ENCODE measurements at places on chromosomes 2 and 18. TPM values are rescaled to one million over a fixed set of nuclear protein-coding genes. Genes with fewer than 3 reads are reported as not detected.

The UGT1A1 gene
- total RNA-seq: not detected

The KIF5C gene
- total RNA-seq: 379 TPM

The NFU1 gene
- total RNA-seq: 51.5 TPM

The UPP2 gene
- 1.7 TPM for total RNA-seq

The HOXD11 gene
- total RNA-seq: not detected

The TBR1 gene
- total RNA-seq: 53.7 TPM

The CDH19 gene
- under 0.01 TPM for total RNA-seq

The DOK6 gene
- total RNA-seq: 91.4 TPM

The KYNU gene
- total RNA-seq: 0.16 TPM

The AQP12B gene
- total RNA-seq: not detected

The RIT2 gene
- 21.8 TPM for total RNA-seq

Data from occipital lobe (tissue), 3 donors.